NCI-H82 (cell line): ENCODE measurements at places on chromosomes 7 and 10.

DNA sequence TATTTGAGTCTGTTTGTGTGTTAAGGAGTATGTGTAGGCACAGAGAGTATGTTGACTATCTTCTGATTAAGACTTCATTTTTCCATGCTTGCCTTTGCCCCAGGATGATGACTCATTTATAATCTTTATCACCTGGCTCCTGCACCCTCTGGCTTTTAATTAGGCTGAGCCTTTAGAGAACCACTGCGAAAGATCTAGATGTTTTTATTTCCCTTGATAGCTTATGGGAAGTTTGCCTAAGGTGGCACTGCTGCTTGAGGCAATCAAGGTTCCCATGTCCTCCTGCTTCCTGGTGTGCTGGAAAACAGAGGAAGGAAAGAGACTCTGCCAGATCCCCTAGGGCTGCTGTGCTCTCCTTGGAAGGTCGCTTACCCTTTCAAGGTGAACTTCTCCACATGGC, 114.6 kb downstream of the ARL4A start:
- no peak for DNase-seq

DNA sequence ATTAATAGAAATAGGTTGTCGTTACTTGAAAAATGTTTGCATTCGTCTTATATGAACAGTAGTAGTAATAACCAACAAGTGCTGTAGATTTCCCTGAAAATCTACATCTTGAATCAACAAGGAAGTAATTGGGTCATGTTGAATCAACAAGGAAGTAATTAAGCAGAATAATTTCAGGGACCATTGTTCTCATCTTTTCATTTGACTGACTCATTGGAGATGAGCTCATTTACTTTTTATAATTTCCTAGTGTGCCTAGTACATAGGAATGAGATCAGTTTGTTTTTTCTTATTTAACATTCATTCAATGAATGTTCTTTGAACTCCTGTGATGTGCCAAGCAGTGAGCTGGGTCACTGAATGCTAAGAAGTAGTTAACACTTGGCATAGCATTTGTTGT, 8.2 kb downstream of the CLDN12 start:
- no peak for DNase-seq

DNA sequence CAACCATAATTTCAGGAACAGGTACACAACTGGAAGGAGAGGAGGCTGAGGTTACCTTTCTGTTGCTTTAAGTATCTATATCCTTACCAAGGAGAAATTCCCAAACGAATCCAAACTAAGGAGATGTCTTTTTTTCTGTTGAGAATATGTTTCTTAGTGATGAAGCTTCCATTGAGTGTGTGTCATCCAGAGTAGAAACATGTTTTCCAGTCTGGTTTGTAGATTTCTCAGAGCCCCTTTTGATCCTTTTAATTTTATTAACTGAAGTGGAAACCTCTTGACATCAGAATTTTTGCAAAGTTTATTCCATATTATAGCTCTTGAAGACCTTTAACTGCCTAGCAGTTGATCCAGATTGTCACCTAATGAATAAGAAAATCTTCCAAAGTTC, 207.1 kb upstream of the FERD3L start:
- DNase-seq, result no peak

- no peak for DNase-seq
Observed at GRCh38 chr10:44470784-44471183, 85.9 kb upstream of the CXCL12 start.

DNA sequence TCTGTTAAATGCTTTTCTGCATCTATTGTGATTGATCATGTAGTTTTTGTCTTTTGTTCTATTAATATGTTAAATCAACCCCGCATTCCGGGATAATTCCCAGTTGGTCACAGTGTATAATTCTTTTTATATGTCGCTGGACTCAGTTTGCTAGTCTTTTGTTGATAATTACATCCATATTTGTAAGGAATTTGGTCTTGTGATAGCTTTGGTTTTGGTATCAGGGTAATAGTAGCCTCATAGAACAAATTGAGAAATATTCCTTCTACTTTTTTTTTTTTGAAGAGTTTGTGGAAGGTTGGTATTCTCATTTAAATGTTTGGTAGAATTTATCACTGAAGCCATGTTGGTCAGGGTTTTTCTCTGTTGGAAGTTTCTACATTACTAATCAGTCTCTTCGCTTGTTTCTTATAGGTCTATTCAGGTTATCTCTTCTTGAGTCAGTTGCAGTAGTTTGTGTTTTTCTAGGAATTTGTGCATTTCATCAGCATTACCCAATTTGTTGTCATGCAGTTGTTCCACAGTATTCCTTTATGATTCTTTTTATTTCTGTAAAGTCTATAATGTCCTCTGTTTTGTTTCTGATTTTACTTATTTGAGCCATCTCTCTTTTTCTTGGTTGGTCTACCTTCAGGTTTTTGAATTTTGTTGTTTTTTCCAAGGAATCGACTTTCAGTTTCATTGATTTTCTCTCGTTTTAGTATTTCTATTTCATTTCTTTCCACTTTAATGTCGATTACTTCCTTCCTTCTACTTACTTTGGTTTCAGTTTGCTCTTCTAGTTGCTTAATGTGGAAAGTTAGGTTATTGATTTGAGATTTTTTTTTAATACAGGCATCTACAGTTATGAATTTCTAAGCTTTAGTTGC, 64.6 kb upstream of the GJD4 start:
- no peak for DNase-seq

- no peak for DNase-seq
Observed at GRCh38 chr7:22842383-22842941, 19.8 kb upstream of the TOMM7 start.

GRCh38 chr7:78220754-78221153, 422.2 kb downstream of the PHTF2 start:
- no peak for DNase-seq

DNA sequence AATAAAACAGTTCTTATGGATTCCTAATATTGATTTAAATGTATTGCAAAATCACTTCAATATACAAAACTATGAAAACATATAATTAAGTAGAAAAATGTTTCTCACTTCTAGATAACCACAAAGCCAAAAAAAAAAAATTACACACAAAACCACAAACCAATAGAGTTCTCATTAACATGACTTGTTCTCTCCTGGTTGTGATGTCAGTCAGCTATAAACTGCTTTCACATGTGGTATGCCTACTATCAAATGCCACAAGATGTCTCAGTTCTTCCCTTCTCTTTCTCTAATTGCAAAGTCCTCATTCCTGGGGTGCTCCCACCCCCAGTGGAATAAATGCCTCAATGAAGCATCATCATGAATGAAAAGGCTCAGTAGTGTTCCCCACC, 16.6 kb downstream of the GNAI1 start:
- no peak for DNase-seq

- DNase-seq, result no peak
Observed at GRCh38 chr7:157373493-157373892, 36.7 kb downstream of the DNAJB6 start.

DNA sequence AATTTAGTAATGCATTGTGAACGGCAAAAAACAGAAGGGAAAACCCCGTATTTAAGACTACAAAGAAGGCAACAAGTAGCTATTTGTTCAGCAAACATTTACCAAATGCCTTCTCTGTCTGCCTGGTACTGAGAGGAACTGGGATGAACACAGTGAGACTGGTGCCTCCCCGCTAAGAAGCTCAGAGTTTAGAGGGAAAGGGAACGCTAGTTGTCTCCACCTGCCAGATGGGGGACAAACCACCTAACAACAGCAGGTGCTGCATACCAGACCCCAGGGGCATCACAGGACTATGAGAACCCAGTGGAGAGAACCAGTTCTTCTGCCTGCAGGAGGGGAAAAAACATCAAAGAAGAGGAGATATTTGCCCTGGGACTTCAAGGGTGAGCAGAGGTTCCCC, 147.1 kb downstream of the SLC25A13 start:
- DNase-seq, result no peak
